ENCODE measurements at places on chromosomes 7 and 10. TPM values are rescaled to one million over a fixed set of nuclear protein-coding genes. Genes with fewer than 3 reads are reported as not detected.

- DNase-seq: peak; percentile 19
Measured at GRCh38 chr7:2104107-2104710, 128.5 kb downstream of the MAD1L1 start.

GRCh38 chr10:9437131-9437530, 1382.6 kb downstream of the GATA3 start:
- no peak for DNase-seq

DNA sequence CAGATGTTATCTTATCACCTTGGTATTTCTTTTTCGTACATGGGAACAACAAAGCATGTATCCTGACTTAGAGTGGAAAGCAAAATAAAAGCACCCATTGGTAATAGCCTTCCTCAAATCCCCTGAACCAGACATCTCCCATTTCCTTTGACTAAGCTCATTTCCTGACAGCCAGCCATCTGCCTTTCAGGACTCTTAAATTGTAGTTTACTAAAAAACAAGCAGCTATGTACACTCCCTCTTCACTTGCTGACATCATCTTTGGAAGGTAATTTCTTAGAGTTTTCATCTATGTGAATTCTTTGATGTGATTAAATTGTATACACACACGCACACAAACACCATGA, 40.7 kb downstream of the ARL4A start:
- DNase-seq: no peak

- DNase-seq: no peak
Measured at GRCh38 chr10:85600744-85601081, 765.9 kb downstream of the GRID1 start.

GRCh38 chr7:98418271-98418635, 17.4 kb upstream of the BAIAP2L1 start:
- DNase-seq: no peak

DNA sequence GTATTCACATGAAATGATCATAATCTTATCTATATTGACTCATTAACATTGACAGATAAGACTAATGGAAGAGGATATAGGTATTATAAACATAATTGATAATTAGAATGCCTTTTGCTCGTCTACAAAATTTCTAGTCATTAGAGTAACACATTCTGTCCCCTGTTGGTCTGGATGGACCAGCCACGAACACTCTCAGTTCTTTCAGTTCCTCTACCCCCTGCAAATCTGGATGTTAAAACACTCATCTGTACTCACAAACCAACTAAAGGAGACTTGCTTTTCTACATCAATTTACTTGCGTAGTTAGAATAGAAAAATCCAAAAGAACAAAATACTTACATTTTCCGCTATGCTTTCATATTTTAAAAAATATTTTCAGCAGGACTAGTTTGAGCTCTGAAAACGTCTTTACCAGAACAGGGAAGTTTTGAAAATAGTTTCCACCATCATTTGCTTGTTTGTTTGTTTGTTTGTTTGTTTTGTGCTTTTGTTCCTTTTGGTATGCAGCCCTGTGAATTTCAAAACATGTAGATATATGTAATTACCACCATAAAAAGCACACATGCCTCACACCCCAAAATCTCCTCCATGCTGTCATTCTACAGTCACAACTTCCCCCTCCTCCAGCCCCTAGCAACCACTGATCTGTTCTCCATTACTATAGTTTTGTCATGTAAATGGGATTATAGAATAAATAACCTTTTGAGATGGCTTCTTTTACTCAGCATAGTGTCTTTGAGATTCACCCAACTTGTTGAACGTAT, 103.8 kb downstream of the FZD1 start:
- no peak for DNase-seq

SPAM1 gene
- total RNA-seq: not detected

LEP gene
- under 0.01 TPM for total RNA-seq

TUBB8 gene
- not detected for total RNA-seq

ETV1 gene
- 0.27 TPM for total RNA-seq

TAC1 gene
- not detected for total RNA-seq

Data from hematopoietic multipotent progenitor cell (in vitro differentiated cells).